Kidney (tissue), 22 donors: ENCODE measurements at places on chromosomes 3 and 15. TPM values are rescaled to one million over a fixed set of nuclear protein-coding genes. Genes with fewer than 3 reads are reported as not detected.

DNA sequence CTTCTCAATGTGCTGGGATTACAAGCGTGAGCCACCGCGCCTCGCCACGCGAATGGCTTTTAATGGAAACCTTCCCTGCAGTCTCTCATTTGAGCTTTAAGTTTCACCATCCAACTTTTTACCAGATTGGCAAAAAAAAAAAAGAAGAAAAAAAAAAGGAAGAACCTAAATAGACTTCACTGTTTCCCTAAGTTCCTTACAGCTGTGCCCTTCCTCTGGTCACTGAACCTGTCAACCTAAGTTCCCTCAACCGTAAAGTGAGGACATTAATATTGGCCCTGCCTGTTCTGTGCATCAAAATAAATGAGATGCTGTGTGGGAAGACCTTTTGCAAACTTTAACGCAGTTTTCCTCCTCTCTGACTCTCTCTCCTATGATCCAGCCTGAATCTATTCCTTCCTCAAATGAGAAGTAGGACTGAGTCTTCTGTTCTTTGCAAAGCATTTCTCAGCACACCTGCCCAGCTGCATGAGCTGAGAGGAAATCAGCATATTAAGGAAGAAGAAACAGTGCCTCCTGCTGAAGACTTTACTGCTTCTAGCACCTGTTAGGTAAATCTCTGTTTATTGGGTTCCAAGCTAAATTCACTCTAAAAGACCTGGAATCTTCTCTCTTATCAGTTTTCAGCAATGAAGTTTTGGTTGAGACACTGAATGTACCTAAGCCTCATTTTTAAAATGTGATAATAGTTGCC, 99.6 kb upstream of the ETV5 start:
- no peak for DNase-seq

DNA sequence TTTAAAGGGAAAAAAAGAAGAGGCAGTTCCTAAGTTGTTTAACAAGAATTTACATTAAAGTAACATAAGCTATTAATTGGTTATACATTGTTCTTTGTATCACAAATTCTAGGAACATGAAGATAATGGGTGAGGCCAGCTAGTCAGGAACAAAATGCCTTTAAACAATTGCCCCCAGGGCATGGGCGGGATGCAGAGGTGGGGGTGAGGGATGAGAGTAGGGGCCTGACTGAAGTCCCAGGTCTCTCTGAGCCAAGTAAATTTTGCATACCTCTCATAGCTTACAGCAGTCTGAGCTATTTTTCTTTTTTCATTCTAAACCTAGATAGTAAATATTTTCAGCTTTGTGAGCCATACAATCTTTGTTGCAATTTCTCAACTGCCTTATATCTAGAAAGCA, 77.8 kb upstream of the RNU6-1 start:
- no peak for DNase-seq

DNA sequence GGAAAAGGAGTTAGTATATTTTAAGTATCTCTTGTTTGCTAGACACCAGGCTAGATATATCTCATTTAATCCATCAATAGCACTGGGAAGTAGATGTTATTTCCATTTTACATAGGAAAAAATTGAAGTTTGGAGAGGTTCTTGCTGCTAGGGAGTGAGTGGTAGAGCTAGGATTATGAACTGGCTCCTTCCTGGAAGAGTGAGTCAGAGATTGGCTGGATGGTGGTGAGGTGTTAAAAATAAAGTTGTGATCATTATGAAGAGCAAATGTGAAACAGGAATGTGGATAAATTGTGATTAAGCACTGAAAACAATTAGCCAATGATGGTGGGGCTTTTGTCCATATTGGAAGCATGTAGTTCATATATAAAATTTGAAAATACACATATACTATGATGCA, 234.2 kb downstream of the WNT5A start:
- no peak for DNase-seq

DNA sequence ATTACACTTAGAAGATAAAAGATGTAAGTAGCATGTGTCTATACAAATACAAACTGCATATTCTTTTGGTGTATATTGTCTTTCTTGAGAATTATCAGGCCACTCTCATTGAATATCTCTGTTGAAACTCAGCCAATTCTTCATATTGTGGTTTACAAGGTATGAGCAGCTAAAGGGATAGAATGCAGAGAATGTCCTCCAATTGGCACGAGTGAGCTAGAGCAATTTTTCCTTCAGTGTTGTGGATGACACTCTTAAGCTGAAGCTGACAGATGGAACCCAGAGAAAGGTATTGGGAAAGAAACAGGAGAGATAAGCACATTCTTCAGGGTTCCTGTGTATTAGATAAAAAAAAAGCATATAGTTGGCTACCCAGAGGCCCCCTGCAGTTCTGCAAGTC, 453.1 kb downstream of the EPHA3 start:
- DNase-seq: no peak

DNA sequence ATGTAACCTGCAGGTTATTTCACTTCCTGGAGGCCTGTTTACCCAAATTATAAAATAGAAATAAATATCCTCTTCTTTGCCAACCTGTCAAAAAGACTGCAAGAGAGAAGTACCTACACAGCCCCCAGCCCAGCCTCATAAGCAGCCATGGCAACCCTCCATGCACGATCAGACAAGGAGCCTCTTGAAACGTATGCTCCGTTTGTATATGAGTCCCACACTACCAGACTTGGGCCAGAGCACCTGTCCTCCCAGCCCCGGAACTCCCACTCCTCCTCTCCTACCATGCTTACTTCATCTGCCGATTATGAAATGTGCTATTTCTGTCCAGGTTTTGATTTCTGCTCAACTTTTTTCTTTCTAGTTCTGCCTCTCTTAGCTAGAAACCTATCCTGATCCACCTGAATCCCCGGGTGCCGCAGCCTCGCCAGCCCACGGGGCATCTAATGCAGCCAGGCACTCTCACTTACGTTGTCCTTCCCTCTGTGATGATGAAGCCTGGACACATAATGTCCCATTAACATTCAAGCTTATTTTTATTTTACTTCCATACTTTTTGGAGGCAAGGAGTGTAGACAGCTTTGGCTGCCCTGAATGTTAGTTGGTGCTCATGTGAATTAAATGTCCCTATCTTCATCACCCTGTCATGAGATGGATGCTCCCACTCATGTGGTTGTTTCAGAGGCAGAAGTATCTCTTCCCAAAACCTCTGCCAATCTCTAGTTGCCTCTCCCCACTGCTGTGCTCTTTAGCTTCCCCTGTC, 73.8 kb downstream of the MB21D2 start:
- no peak for DNase-seq

DNA sequence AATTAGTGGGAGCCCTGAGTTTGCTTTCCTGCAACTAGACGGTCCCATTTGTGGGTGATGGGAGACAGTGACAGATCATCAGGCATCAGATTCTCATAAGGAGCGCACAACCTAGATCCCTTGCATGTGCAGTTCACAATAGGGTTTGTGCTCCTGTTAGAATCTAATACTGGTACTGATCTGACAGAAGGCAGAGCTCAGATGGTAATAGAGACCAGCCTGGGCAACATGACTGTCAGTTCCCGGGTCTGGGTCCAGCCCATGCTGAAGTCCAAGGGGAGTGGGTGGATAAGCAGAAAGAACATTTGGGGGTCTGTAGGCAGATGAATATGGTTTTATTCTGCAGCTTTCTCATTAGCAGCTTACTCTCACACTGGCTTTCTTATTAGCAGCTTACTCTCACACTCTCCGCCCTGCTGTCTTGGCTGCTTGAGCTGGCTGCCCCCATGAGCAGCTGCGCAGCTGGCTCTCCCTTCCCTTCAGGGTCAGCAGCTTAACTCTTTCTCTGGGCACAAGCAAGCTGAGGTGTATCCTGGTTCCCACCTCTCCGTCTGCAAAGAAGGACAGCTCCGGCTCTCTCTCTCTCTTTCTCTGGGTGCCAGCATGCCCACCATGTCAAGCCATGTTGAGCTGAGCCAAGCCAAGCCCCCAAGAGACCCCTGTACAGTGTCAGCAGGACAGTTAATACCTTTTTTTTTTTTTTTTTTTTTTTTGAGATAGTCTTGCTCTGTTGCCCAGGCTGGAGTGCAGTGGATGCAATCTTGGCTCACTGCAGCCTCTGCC, 46.5 kb downstream of the KLHDC8B start:
- no peak for DNase-seq

DNA sequence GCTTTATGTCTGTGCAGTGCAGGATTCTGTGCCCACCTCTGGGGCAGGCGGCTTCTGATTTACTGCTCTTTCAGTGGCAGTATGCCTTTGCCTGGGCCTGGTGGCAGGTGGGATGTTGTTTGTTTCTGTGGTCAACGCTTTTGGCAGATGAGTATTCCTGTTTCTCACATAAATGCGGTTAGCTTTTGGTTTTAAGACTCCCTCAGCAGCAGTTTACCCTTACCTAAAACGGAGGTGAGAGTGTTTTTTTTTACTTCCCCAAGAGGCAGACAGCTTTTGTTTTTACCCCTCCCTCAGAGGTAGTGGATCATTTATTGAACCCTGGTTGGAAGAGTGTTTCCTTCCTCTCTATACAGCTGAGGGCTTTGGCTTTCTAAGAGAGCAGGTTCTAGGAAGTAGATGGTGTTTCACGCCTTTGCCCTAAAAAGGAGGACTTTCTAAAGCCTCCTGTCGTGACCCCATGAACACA, 134.1 kb upstream of the PLSCR5 start:
- no peak for DNase-seq

- DNase-seq: no peak
These were observed 28.2 kb downstream of the UBE3A start for GRCh38 chr15:25410649-25411048.

DNA sequence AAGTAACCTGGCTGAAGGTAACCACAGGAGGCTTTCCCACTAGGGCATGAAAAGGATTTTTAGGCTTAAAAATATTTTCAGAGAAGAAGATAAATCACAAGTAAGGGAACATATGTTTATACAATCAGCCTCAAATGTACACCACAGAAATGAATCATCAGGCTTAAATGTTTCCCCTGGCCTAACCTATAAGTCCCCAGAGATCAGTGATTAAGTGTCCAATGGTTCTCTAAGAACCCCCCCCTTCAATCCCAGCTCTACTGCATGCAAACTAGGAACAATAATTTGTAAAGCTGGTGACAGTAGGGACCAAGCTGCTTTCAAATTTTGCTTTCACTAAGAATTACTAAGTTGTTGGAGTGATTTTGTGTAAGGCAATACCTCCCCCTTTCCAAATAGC, 431.6 kb upstream of the LMCD1 start:
- DNase-seq: no peak

DNA sequence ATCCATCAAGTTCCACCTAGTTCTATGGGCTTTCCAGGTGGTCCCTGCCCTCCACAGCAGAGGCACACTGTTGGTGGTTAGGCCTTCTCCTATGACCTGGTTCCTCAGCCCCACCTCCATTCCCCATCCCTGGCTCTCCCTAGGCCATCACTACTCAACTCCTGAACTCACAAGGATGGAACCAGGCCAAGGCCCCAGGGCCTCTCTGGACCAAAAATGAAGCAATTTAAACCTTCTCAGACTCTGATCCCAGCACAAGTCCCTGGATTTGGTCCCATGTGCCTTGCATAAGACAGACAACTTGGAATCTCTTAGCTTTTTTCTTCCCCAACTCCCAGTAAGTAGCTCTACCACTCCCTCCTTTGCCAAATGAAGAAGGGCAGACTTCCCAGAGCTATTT, 14.4 kb upstream of the ACAN start:
- DNase-seq: no peak

DNA sequence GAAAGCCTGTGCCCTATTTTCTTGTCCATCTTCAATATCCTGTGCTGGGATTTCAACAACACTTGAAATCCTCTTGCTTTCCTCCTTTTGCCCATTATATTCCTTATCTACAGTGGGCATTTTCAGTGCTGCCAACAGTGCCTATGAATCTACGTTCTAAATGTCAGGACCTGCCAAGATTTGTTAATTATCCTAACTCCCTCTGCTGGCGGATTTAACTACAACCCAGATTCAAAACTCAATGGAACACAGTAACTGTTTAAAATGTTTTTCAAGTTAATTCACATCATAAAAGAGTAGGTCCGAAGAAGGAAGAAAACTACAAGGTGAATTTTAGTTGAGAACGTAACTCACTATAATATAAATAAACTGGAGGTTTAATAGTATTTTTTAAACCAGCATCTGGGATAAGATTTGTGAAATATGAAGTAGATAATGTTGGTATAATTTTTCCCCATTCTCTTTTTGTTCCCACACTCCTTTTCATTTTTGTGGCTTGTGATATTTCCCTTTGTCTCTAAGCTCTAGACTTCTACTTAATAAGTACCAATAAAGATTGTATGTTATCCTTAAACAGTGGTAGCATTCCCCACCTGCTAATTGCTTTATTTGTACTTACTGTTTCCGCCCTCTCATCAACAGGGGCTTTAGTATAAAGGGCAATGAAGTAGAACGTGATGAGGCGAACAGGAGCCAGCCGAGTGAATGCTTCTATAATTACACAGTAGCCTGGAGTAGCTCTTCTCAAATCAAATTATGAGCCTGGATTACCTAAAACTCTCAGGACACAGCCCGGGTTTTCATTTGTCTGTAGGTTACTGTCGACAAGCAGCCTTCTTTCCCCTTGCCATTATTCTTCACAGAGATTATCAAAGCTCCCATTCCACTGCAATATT, 302.5 kb upstream of the ATP11B start:
- no peak for DNase-seq

GRCh38 chr3:179158336-179159039, 10.3 kb downstream of the PIK3CA start:
- DNase-seq: no peak

DNA sequence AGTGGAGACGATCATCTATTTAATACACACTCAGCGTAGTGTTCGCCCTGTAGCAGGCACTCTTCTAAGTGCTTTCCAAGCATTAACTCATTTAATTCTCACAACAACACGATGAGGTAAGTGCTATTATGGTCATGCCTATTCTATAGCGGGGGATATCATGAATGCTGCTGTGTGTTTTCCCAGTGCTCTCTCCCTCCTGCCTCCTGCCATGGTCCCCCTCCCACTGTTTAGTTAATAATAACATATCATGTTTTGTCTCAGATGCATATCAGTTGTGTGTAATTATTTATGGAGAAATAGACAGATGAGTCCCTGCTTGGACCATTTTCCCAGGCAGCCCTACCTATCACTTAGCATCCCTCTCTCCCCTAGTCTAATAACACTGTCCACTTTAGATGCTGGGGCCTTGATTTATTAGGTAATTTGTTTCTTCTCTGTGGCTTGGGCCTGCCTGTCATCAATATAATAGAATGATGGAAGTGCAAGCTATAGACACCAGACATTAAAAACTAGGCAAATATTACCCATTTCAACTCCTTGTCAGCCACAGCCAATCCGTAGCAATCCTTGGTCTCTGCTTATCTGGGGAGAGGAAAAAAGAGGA, 122.9 kb upstream of the TLE3 start:
- no peak for DNase-seq

- no peak for DNase-seq
These were observed 4.7 kb downstream of the TMCC1 start for GRCh38 chr3:129888771-129889170.

GRCh38 chr3:13073326-13074005, at the start of gene IQSEC1:
Gene IQSEC1 (minus strand): TSS chr3:13073429. CDS start chr3:13073014, 415 bp downstream.
- DNase-seq: peak; percentile 71

Gene DZIP1L
- polyA plus RNA-seq: 2.9 TPM

Gene GTPBP8
- polyA plus RNA-seq: 11.0 TPM

Gene IRAK2
- 1.2 TPM for polyA plus RNA-seq

Gene DAZL
- not detected for polyA plus RNA-seq

Gene FOXB1
- polyA plus RNA-seq: not detected

Gene TRIM42
- not detected for polyA plus RNA-seq
